ENCODE measurements at places on chromosomes 1 and 21. TPM values are rescaled to one million over a fixed set of nuclear protein-coding genes. Genes with fewer than 3 reads are reported as not detected.

DNA sequence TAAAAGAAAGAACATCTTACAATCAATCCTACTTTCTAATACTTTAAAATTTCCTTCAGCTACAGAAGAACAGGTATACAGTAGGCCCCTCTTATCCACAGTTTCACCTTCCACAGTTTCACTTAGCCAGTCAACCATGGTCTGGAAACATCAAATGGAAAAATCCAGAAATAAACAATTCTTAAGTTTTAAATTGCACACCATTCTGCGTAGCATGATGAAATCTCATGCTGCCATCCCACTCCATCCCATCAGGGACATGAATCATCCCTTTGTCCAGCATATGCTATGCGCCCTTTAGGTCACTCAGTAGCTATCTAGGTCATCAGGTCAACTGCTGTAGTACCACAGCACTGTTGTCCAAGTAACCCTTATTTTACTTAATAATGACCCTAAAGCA lies 67.7 kb downstream of the HSF2BP start:
- H3K36me3 ChIP-seq, result no peaks in the 10 kb centered on the region
- H3K27me3 ChIP-seq, result no peaks in the 10 kb centered on the region
- H3K4me1 ChIP-seq, result no peaks in the 10 kb centered on the region
- no peak for DNase-seq
- H3K27ac ChIP-seq, result no peak overlapping the region

Gene GPR153
- total RNA-seq, result 34.6 TPM

DNA sequence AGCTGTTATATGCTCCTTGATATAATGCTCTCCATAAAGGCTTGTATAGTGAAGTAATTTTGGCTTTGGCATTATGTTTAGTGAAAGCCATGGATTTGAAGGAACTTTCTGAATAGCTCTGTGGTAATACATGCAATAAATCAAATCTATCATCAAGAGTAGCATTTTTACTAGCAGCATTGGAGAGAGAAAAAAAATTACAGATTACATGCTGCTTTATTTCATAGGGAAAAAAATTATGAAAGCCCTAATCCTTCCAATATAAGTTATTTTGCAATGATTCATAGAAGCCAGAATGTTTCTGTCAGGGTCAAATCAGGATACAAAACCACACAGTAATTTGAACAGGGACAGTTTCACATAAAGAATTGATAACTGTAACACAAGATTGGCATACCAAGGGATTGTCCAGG lies 250.0 kb downstream of the SPATA17 start:
- DNase-seq, result no peak
- H3K36me3 ChIP-seq, result no peaks in the 10 kb centered on the region
- H3K4me1 ChIP-seq, result no peaks in the 10 kb centered on the region
- no peak overlapping the region for H3K27ac ChIP-seq

DNA sequence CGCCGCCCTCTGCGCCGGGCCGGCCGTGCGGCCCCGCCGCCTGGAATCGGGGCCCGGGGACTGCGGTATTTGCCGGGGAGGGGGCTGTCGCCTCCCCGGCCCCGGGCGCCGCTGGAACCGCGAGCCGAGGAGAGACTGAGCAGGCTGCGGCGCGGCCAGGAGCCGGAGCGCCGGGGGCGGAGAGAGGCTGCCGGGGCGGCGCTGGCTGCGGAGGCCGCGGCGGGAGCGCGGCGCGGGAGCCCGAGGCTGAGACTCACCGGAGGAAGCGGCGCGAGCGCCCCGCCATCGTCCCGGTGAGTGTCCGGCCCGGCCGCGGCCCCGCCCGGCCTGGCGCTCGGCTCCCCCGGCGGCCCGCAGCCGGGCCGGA lies 746 bp downstream of the DYRK1A start:
- no peaks in the 10 kb centered on the region for H3K36me3 ChIP-seq
- H3K4me3 ChIP-seq, result peak overlapping the region; percentile 79
- no peak for DNase-seq
- peaks cover 15% of the 10 kb centered on the region for H3K4me1 ChIP-seq
- H3K27me3 ChIP-seq, result no peaks in the 10 kb centered on the region
- peak overlapping the region; percentile 100 for H3K27ac ChIP-seq

Gene UBE2U
- total RNA-seq, result not detected

- no peaks in the 10 kb centered on the region for H3K27me3 ChIP-seq
- H3K27ac ChIP-seq, result no peak overlapping the region
- DNase-seq, result no peak
- no peak overlapping the region for H3K4me3 ChIP-seq
Observed at GRCh38 chr1:91913018-91913417, 27.1 kb upstream of the TGFBR3 start.

Gene MAEL
- total RNA-seq, result not detected

DNA sequence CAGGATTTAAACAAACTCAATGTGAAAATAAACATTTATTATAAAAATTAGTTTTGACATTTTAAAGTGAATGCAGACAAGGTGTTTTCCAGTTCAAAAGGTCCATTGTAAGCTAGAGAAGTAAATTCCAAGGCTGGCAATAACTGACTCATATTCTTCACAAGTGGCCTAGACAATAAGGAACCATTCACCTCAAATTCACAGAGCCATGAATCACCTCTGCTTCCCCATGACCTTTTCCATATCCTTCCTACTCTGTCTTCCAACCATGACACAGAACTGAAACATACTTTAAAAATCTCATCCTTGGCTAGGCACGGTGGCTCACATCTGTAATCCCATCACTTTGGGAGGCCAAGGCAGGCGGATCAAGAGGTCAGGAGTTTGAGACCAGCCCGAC lies 24.8 kb downstream of the F11R start:
- H3K36me3 ChIP-seq, result peaks cover 8% of the 10 kb centered on the region
- no peak overlapping the region for H3K27ac ChIP-seq
- H3K27me3 ChIP-seq, result no peaks in the 10 kb centered on the region

DNA sequence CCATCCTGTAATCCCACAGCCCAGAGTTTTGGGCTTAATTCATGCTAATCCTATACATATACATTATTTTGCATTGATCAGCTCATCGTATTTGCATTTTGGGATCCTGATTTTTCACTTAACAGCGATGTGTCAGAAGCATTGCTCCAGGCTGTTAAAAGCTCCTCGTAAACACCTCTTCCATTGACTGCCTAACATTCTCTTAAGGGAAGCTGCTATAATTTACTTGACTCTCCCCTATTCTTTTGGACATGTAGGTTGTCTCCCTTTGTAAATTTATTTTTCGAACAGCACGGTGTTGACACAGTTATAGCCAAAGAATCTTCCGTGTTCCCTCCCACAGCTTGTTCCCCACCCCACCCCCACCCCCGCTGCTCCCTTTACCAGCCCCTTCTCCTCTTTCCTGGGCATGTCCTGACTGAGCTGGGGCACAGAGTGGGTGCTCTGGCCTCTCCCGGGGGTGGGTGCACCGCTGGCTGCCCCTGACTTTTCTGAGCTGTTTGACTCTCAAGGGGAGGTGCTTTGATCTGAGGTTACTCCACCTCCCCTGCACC lies 22.8 kb downstream of the LDLRAP1 start:
- H3K4me1 ChIP-seq, result peaks cover 11% of the 10 kb centered on the region
- no peak overlapping the region for H3K4me3 ChIP-seq
- no peaks in the 10 kb centered on the region for H3K27me3 ChIP-seq
- DNase-seq, result no peak

Gene RHOU
- 31.5 TPM for total RNA-seq

Gene TDRD10
- total RNA-seq, result 2.9 TPM

DNA sequence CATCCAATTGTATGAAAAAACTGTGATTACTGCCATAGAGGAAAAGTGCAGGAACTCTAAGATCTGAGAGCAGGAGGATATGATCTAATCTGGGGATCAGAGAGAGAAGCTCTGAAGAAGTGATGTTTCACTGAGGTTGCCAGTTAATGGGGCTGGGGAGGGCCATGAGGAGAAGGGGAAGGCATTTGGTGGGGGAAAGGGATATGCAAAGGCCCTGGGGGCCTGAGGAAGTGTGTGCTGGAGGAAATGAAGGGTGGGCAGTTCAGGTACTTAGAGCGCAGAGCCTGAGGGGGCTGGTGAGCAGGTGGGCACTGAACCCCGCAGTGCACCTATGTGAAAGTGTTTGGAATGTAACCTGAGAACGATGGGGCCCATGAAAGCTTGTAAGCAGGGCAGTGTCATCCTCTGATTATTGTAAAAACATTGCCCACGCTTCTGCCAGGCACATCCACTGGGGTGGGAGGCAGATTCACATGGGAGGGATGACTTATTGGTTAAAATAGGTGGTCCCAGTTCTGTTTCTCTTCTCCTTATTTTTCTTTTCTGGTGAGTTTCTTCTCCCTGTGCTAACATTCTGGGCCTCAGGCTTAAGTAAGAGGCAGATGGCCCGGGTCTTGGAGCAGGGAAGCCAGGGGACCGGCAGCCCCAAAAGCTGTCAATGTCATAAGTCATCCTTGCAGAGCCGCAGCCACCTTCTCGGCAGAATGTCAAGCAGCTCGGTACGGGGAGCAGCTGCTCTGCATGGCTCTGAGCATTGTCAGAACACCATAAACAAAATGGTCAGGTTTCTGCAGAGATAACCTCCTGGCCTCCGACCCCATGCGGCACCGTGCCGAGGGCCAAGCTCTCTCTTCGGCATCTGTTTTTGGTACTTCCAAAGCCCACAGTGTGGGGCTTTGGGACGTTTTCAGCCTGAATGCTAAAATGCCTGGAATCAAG lies 492.0 kb upstream of the VAMP3 start:
- DNase-seq, result no peak
- H3K36me3 ChIP-seq, result no peaks in the 10 kb centered on the region
- no peak overlapping the region for H3K4me3 ChIP-seq
- H3K27me3 ChIP-seq, result no peaks in the 10 kb centered on the region

DNA sequence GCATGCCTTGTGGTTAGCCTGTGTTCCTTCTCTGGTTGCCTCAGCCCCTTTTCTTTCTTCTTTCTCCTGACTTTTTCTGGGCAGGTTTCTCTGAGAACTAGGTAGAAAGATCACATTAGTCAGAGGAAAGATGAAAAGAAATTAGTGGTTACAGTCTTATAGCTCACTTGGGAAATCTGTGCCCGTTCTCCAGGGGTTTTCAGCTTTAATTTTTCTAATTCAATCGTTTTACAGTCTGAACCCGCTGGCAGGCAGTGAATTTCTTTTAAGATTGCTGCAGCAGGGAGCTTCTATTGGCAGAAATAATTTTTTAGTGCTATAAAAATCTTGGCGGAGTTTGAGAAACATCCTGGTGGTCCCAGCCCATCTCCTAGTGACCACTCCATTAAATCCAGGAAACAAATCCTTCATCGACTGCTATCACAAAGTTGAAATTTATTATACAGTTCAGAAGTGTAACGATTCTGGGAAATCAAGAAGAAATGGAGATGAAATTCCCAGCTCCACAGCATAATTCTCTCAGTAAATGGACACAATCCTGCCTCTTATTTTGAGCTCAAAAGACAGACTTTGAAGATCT lies 113.1 kb downstream of the PCP4 start:
- no peaks in the 10 kb centered on the region for H3K4me1 ChIP-seq
- H3K4me3 ChIP-seq, result no peak overlapping the region
- no peak overlapping the region for H3K27ac ChIP-seq
- no peak for DNase-seq
- peaks cover 6% of the 10 kb centered on the region for H3K27me3 ChIP-seq

Gene ZP4
- not detected for total RNA-seq

GRCh38 chr1:216542741-216543140 lies 119.5 kb upstream of the USH2A start:
- DNase-seq, result no peak
- no peaks in the 10 kb centered on the region for H3K27me3 ChIP-seq
- no peaks in the 10 kb centered on the region for H3K4me1 ChIP-seq
- H3K36me3 ChIP-seq, result no peaks in the 10 kb centered on the region

- H3K4me1 ChIP-seq, result no peaks in the 10 kb centered on the region
- H3K4me3 ChIP-seq, result no peak overlapping the region
- H3K27ac ChIP-seq, result no peak overlapping the region
- no peaks in the 10 kb centered on the region for H3K27me3 ChIP-seq
- DNase-seq, result no peak
Observed at GRCh38 chr1:173395762-173396161, 81.4 kb upstream of the PRDX6 start.

GRCh38 chr1:54046671-54047383 lies 6.2 kb downstream of the TMEM59 start:
- DNase-seq, result no peak
- H3K27ac ChIP-seq, result no peak overlapping the region
- no peak overlapping the region for H3K4me3 ChIP-seq
- H3K27me3 ChIP-seq, result no peaks in the 10 kb centered on the region
- H3K4me1 ChIP-seq, result peaks cover 2% of the 10 kb centered on the region

DNA sequence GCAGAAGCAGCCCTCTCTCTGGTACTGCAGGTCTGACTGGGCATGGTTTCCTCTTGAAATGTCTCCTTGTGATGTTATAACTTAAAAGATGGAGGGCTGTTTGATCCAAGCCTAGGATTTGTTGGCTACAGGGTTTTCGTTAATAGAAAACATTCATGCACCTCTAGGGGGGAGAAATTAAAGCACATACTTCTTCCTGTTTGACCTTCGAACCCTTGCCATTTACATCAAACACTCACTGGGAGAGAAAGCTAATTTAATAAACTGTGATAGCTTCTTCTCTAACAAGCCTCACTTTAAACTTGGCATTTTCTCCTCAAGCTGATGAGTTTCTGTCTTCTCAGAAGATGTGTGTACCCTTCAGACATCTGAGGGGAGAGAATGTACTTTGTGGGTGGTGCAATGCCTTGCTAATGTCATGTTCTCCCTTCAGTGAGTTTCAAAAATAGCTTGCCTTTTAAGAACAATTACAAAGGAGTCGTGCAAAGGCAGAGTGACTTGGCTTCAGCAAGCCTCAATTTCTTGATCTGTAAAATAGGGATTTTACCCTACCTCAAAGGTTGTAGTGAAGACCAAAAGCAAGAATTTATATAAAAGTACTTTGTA lies 20.4 kb downstream of the CACHD1 start:
- no peaks in the 10 kb centered on the region for H3K4me1 ChIP-seq
- no peak overlapping the region for H3K27ac ChIP-seq
- H3K27me3 ChIP-seq, result no peaks in the 10 kb centered on the region
- H3K4me3 ChIP-seq, result no peak overlapping the region

GRCh38 chr1:22123071-22123390 lies 19.9 kb downstream of the WNT4 start:
- H3K36me3 ChIP-seq, result no peaks in the 10 kb centered on the region
- peak overlapping the region; percentile 72 for H3K27ac ChIP-seq
- H3K4me3 ChIP-seq, result no peak overlapping the region
- H3K4me1 ChIP-seq, result no peaks in the 10 kb centered on the region
- no peaks in the 10 kb centered on the region for H3K27me3 ChIP-seq

Gene SLX9
- total RNA-seq, result 17.7 TPM

- no peak overlapping the region for H3K27ac ChIP-seq
- no peaks in the 10 kb centered on the region for H3K27me3 ChIP-seq
- H3K4me1 ChIP-seq, result no peaks in the 10 kb centered on the region
- DNase-seq, result no peak
Observed at GRCh38 chr1:169460191-169460833, 25.4 kb downstream of the SLC19A2 start.

GRCh38 chr1:22347854-22348760 lies 103.5 kb upstream of the ZBTB40 start:
- no peaks in the 10 kb centered on the region for H3K4me1 ChIP-seq
- peaks cover 12% of the 10 kb centered on the region for H3K27me3 ChIP-seq
- no peak for DNase-seq
- H3K36me3 ChIP-seq, result no peaks in the 10 kb centered on the region
- no peak overlapping the region for H3K4me3 ChIP-seq
- H3K27ac ChIP-seq, result no peak overlapping the region

All from breast epithelium (tissue), 4 donors.